ENCODE measurements at places on chromosomes 16 and 17.
A peak's percentile ranks its signal among the peaks of the same experiment; 100 is the strongest.

DNA sequence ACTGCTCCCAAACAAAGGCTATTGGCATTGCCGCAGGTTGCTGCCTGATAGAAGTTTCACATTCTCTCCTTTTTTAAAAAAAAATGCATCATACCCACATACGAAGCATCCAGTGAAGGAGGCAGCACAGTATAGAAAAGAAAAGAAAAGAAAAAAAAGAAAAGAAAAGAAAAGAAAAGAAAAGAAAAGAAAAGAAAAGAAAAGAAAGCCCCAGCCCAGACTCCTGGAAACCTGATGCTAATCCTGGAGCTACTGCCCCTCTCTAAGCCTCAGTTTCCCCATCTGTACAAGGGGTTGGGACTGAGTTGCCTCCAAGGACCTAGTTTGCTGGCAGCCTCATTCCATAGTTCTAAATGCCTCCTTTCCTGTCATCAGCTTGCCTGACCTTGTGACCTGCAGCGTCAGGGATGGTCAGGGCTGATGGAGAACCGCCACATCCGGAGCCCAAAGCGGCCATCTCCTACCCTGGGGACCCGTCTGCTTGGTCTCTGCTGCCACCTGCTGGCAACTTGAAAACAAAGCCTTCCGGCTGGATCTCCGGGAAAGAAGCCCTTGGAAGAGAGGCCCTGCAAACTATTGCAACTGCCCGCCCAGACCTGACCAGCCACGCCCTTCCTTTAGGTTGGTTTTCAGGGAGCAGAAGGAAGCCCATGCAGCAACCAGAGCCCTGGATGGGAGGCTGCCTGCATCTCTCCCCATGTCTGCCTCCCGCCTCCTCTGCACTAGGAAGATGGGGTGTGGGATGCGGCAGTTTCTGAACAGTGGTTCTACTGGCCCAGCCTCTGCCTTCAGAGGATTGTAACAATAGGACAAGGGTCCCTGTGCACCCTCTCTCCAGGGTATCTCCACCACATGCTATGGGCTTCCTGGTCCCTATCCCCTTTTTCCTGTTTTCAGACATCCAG, 13.0 kb downstream of the AIPL1 start:
- DNase-seq: peak; percentile 73

DNA sequence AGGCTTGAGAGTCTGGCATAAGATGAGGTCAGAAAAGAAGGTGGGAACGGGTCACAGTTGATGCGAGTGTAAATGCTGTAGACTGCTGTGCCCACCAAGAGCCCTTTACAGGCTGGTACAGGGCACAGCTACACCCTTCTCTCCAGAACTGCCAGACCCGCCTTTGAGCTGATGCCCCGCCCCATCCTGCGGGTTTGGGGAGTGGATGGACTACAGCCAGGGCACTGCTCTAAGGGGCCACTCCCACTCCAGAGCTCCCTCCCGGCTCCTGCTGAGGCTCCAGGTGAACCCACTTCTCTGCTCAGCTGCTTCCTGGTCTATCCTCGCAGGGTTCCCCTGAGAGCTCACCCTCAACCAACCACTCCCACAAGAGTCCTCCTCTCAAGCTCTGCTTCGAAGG, 12.3 kb downstream of the MEIOB start:
- no peak for DNase-seq

GRCh38 chr17:29757788-29758187, 135.1 kb upstream of the CORO6 start:
- DNase-seq: no peak

- no peak for DNase-seq
Measured at GRCh38 chr16:80993834-80994233, 12.9 kb downstream of the CMC2 start.

DNA sequence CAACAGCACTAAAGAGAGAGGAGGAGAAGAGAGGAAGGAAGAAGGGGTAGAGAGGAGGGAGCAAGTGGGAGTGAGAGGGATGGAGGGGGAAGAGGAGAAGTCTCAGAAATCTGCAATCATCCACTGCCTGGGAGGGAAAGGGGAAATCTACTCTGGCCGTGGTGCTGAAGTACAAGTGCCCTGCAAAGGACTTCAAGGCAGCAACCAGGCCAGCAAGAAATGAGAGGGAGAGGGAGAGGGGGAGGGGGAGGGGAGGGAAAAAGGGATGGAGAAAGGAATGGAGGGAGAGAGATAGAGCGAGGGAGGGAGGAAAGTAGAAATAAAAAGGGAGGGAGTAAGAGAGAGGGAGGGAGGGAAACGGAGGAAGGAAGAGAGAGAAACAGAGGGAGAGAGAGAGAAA, 130.8 kb upstream of the EEF2KMT start:
- DNase-seq: no peak

DNA sequence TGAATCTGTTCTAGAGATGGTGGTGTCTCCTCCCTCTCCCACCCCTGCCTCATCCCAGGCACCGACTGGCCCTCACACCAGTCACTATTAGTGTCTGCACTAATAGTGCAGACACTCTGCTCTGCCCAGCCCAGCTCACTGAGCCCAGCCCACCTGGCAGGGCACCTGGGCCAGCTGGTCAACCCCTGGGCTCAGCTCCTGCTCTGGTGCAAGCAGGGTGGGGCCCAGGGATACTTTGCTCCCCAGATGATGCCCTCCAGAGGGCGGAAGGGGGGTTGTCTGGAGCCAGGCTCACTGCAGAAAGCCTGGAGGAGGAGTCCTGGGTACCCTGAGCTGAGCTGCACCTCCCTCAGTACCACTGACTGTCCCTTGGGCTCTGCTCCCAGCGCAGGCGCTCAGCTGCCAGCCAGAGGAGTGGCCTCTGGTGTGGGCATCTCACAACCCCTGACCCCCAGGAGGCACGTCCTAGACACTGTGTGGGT, 14.5 kb downstream of the RAB11FIP4 start:
- DNase-seq: no peak
